ENCODE measurements at places on chromosomes 11 and 22. TPM values are rescaled to one million over a fixed set of nuclear protein-coding genes. Genes with fewer than 3 reads are reported as not detected.

Gene ACRV1
- total RNA-seq = not detected

Gene NOX4
- 15.4 TPM for total RNA-seq

Gene OR5P2
- not detected for total RNA-seq

Gene MS4A7
- 105 TPM for total RNA-seq

Gene KCNK4
- total RNA-seq = not detected

Gene RRAS2
- total RNA-seq = 58.1 TPM

Gene PEX26
- total RNA-seq = 18.7 TPM

Gene VWCE
- 0.88 TPM for total RNA-seq

Gene P2RX3
- total RNA-seq = not detected

Gene PTPRCAP
- total RNA-seq = 9.2 TPM

Gene SLC22A6
- not detected for total RNA-seq

Gene P2RY2
- total RNA-seq = 0.32 TPM

Gene SMTNL1
- not detected for total RNA-seq

Gene RASSF10
- 3.9 TPM for total RNA-seq

Gene MAPK8IP2
- total RNA-seq = 2.0 TPM

Gene OR51T1
- not detected for total RNA-seq

Gene MOGAT2
- total RNA-seq = 1.3 TPM

Gene FXYD2
- total RNA-seq = 0.66 TPM

Gene KCNJ1
- total RNA-seq = not detected

Gene CHRM1
- not detected for total RNA-seq

Gene NRXN2
- total RNA-seq = 4.3 TPM

Gene OR10D3
- not detected for total RNA-seq

Gene OR51G2
- total RNA-seq = not detected

Gene FOLR3
- not detected for total RNA-seq

Gene KCNQ1OT1
- 2.1 TPM for total RNA-seq

Gene OR5B21
- total RNA-seq = not detected

Gene SLC17A6
- total RNA-seq = not detected

Gene PYGM
- total RNA-seq = 3.4 TPM

Gene SERPINH1
- total RNA-seq = 259 TPM

Gene CCDC116
- total RNA-seq = 0.15 TPM

Gene DUSP8
- 1.6 TPM for total RNA-seq

Gene SLC22A9
- total RNA-seq = not detected

Gene KDM4E
- not detected for total RNA-seq

Gene CEP164
- total RNA-seq = 14.9 TPM

Gene HEPACAM
- 6.1 TPM for total RNA-seq

Gene TMEM121B
- total RNA-seq = 0.44 TPM

Gene GRM5
- 0.33 TPM for total RNA-seq

Gene OR51A2
- total RNA-seq = not detected

Gene MS4A3
- total RNA-seq = not detected

Gene H19
- total RNA-seq = 39.8 TPM

Gene MB
- total RNA-seq = 0.48 TPM

Gene A4GALT
- total RNA-seq = 22.9 TPM

Gene MPZL2
- total RNA-seq = 4.6 TPM

Gene MS4A4E
- 14.9 TPM for total RNA-seq

Gene BEST1
- total RNA-seq = 10.1 TPM

Gene SBF1
- 30.6 TPM for total RNA-seq

Gene SC5D
- total RNA-seq = 54.7 TPM

Gene DGCR2
- 36.8 TPM for total RNA-seq
